ENCODE measurements at places on chromosomes 2 and 18.

DNA sequence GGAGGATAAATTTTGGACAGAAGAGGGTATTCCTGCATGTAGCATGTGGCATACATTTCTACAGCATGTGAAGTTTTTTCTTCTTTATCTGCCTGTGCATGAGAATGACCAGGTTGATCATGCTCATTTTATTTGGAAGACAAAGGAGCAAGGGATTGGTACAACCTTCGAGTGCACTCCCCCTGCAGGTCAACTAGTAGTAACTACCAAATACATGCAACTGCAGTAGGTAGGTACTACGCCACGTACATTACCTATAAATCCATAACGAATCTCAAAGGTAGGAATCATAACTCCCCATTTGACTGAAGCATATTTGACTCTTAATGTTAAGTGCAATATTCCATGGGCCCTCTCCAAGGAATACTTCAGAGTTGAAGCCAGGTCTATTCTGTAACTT, 763.9 kb downstream of the TSN start:
- no peak for DNase-seq

GRCh38 chr2:150449856-150450255, 37.6 kb downstream of the RND3 start:
- DNase-seq: no peak

DNA sequence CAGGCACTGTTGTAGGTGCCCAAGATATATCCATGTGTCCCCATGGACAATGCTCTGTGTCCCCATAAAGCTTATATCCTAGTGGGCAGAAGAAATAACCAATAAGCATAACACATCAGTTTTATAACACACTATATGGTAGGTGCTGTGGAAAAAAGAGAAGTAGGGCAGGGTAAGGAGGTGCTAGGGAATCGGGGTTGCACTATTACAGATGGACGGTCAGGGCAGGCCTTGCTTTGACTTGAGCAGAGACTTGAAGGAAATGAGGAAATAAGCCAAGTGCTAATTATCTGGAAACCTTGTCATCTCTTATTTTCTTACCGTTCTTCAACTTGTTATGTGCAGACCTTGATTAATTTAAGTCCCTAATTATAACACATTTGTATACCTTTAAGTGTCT, 82.0 kb downstream of the PHLPP1 start:
- DNase-seq: no peak

DNA sequence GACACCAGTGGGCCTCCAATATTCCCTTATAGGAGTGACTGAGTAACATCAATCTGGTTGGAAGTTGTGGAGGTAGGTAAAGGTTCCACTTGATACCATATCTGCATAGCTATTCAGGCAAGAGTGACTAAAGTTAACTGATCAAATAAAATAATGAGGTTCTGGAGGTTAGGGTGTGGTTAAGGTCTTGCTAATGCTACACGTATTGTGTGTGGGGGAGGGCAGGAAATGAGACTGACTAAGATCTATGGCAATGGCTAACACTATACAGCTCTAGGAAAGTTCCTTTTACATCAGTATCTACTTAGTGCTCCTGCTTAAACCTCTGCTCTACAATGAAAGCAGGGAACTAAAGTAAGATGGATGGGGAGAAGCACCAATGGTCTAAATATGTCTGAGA, 149.1 kb upstream of the MGAT5 start:
- DNase-seq: no peak

- no peak for DNase-seq
Measured at GRCh38 chr2:64295326-64296139, 151.3 kb upstream of the PELI1 start.

DNA sequence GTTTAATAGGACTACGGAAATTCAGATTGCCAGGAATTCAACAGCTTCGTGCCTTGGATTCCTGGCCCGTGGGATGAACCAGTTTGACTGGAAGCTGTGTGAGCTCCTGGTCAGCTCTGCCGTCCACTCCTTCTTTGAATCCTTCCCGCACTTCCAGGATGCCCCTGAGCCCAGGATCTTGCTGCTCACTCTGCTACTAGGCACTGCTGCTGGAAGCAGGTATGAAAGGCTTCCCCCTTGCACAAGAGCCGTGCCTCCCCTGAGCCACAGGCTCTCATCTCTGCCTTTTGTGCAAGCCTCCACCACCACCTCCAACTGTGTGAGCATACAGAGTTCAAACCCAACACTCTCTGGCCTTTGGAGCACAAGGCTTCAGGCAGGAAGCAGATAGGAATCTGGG, 34.9 kb downstream of the EN1 start:
- no peak for DNase-seq

GRCh38 chr2:230068651-230069055, at the start of gene SLC16A14:
Gene SLC16A14 (minus strand): TSS chr2:230068924. CDS start chr2:230059352, 9,572 bp downstream.
- no peak for DNase-seq

DNA sequence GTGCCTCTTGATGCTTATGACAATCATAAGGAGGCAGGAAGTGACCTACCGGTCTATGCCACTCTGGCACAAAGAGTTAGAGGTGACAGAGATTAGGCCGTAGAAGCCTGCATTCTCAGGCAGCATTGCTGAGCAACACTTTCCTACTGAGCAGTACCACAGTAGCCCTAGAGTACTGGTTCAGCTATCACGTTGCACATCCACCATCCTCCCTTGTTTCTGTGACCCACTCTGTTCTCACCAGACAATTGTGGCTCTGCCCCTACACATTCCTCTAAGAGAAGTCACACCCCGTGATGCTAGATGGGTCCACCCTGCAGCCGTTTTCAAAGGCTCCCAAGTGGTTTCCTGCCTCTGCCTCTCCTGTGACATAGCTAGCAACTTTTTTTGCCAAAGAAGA, 22.6 kb upstream of the SUCLG1 start:
- no peak for DNase-seq

DNA sequence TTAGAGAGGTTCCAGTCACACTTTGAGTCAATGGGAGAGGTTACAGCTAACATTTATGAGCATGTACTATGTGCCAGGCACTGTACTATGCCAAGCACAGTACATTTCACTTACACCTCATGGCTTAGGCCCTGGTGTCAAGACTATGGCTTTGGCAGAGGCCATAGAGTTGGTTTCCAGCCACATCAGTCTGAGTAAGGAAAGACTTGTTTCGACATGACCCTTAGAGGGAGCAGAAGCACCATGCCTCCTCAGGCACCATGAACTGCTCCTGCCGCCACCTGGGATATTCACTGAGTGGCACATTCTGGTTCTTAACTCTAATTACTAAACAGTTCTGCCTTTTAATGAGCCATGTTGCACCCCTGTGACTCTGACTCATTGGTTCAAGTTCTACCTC, 12.7 kb downstream of the DGUOK start:
- no peak for DNase-seq

DNA sequence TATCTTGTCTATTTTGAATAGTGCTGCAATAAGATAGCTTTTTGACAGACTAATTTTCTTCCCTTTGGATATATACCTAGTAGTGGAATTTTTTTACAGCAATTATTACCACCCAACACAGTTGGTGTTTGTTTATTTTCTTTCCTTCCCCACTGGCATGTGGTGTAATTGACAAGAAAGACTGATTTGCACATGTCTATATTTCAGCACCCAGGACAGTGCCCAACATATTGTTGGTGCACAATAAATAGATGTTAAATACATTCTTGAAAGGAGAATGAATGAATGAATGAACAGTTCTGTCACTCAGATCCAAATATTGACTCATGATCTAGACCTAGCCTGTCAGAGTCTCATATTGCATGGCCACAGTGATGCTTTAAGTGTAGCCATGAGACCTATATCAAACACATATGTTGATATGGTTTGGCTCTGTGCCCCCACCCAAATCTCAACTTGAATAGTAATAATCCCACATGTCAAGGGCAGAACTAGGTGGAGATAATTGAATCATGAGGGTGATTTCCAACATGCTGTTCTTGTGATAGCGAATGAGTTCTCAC, 538.2 kb downstream of the NYAP2 start:
- no peak for DNase-seq

- no peak for DNase-seq
Measured at GRCh38 chr2:102120261-102120660, 22.3 kb upstream of the IL1R1 start.

DNA sequence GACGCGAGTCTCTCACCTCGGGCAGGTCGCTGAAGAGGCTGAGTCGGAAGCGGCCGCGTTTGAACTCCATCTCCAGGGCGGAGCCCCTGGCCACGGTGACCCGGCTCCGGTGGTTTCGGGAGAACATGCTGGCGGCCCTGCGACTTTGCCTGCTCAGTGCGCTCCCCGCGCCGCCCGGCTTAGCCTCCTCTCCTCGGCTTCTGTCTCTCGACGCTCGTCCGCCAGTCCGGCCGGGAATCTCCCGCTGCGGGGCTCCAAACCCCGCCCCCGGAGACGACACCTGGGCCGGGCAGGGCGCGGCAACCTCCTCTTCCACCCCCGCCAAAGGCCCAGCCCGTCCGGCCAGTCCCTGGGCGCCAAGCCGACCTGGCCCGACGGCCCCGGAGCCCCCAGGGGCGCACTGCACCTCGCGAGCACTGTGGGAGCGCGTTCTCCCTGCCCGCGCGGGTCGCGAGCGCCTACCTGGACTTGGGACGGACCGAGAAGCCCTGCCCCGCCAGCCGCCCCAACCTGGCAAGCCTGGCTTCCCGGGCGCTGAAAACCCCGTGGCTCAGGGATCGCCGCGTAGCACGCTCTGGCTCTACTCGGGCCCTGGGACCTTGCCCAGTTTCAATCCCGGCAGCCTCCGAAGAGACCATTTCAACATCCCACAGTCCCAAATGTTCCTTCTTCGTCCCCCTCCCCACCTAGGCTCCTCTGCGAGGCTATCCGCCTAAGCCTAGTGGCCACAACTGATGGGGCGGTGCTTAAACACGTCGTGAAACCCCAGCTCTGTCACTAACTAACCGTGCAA, at the start of gene RTKN:
Gene RTKN (minus strand): TSS at position 248 of the 793 bp plus-strand sequence. CDS start 121 bp downstream, at position 127.
- no peak for DNase-seq

DNA sequence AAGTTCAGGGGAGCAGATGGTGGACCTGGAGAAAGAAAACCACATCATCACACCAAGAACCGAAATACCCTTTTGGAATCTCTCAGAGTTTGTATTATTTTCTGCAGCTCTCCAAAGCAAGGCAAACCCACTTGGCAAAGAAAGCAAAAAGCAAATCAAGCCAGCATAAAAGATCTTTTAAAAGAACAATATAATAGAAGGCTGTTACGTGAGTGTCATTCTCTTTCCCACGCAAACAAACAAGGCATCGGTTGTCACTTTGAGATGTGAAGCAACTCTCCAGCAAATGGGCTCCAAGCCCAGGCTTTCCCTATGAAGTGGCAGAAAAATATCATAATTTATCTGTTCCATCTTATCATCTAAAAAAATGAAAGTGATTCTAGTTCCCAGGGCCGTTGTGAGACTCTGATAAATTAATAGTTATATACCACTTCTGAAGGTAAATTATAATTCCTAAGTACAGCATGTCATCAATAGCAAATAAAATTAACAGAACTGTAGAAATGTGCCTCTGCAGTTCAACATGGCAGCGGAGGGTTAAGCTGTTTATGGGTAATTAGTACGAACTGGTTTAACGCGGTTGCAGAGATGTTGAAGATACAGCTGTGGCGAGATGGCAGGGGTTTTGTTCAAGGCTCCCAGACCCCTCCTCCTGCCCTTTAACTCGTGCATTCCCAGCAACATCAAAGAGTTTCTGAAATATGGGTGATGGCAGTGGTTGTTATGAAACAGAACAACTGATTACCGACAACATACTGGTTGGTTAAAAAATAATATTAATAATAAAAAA, 89.2 kb downstream of the EPHA4 start:
- DNase-seq: no peak

- DNase-seq: no peak
Measured at GRCh38 chr18:57891707-57892391, 88.7 kb upstream of the ATP8B1 start.

GRCh38 chr2:172922306-172922705, 153.3 kb upstream of the MAP3K20 start:
- DNase-seq: no peak

DNA sequence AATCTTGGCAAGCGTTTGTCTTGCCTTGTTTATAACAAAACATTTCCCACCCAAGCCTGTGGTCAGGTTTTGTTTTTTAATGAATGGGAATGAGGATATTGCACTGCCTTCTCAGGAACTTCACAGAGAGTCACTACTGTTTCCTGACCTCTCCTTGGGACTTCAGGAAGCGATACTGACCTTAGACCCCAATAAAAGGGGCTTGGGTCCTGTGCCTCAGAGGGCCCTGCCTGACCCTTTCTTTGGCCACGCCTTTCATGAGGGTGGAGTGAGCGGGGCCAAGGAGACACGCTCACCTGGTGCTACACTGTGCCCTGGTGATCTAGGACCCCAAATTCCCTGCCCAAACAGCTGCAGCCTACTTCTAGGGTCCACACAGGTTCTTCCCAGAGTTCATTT, 92.8 kb upstream of the TGFA start:
- DNase-seq: no peak

Measured in NCI-H1092 (cell line).